ENCODE measurements at places on chromosomes 2 and 18.

DNA sequence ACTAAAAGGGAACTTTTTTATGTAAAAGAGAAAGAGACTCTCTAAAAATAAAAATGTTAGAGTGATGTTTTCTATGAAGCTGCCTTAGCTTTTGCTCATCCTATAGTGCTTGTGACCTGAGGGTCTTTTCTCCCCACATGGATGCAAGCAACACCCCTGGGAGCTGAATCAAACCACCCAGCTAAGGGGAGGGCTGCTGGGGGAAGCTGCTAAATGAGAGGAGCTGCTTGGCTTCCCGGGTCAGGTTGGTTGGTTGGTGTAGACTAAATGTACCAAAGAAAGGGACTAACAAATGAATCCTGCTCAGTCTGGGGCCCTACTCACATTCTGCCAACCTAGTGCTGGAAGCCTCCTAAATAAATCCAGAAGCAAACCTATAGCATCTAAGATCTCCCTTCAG, 35.0 kb downstream of the AFF3 start:
- DNase-seq = no peak

DNA sequence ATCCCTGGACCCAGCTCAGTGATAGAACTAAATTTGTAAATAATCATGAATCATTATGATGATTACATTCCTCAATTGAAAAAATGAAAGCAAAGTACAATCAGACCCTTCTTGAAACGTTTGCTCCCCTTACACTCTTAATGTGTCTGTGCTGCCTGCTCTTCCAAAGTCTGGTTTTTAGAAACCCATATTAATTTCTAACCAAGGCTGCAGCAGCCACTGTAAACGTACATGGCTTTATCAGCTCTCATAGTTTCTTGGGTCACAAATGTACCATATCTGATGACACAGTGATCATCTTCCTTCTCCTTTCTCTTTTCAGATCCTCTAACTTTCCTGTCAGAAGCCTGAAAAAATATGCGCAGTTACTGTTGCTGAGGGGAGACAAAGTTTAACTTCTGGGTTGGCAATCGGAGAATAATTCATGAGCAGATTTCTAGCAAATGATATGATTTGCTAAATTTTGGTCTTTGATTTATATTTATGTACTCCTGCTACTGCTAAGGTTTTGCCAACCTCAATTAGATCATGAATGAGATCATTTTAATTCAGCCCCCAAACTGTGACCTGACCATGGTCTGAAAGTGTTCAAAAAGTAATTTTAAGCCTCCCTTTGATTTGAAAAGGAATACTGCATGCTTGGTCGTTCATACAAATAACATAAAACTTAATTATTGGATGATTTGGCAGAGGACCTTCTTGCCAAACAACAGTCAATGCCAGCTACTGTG, 12.3 kb downstream of the ZEB2 start:
- DNase-seq = no peak

DNA sequence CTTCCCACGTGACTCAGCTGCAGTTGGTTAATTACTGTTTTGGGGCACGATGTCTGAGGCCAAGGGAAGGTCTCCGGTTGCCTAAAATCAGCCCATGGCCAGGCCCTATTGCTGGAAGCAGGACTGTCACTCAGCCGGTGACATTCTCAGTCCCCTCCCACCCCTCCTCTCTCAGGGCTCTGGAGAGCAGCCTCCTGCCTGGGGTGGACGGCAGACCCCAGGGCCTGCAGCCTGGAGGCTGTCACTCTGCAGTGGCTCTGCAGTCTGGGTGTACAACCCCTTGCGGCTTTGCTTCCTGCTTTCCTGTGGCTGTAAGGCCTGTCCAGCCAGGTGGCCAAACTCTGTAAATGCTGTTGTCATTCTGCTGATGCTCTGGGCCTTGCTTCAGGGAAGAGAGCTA, 32.8 kb downstream of the ZBTB7C start:
- DNase-seq = no peak

- no peak for DNase-seq
Measured at GRCh38 chr2:190626641-190627210, 22.2 kb upstream of the NAB1 start.

DNA sequence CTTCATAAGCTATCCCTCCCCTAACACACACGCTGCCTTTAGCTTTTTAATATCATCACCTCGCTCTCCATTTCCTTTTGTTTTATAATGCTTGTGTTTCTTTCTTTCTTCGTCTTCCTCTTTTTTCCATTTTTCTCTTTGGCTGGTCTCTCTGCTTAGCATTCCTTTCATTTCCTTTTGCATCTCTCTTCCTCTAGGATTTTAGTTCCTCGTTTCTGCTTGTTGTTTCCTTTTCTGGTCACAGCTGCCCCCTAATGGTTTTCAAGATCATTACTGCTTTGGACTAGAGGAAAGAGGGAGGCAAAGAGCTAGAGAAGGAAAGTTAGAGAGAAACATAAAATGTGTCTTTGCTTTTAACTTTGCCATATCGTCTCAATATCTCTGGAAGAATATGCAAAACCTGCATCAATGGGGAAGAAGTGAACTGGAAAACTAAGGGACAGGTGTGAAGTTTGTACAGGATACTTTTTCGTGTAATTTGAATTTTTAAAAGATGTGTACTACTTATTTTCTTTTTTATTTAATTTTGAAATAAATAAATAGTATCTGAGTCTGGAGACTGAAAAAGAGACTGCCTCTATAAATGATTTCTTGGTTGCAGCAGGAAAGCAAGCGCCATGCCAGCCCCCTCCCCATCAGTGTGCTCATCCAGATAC, 6.3 kb upstream of the NRP2 start:
- no peak for DNase-seq

DNA sequence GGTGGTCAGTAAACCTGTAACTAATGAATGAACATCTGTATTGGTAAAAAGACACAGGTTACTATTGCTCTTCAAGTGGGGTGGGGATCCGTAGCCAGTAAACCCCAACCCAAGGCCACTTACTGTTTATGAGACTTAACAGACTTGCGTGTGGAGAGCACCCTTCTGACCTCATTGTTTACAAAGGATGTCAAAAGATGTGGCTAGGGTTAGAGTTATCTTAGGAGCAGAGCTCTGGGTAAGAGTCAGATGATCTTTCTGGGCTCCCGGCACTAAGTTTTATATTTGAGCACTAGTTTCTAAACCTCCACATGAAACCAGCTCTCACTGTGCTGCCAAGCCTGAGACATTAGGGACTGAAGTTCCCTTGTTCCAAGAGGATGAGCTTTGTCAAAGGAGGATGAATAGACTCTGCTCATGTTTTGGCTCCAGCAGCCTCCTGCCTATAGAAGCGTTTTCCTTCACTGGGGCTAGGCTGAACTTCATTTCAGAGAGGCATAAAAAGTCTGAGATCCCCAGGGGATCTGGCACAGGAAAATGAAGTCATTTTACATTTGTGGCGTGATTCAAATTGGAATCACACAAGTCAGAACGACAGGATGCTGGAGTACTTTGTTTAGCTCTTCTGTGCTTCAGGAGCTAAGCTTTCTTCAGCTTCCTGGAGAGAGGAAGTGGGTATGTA, 403.1 kb upstream of the TRIB2 start:
- no peak for DNase-seq

- no peak for DNase-seq
Measured at GRCh38 chr2:216664593-216665034, 30.7 kb downstream of the IGFBP5 start.

DNA sequence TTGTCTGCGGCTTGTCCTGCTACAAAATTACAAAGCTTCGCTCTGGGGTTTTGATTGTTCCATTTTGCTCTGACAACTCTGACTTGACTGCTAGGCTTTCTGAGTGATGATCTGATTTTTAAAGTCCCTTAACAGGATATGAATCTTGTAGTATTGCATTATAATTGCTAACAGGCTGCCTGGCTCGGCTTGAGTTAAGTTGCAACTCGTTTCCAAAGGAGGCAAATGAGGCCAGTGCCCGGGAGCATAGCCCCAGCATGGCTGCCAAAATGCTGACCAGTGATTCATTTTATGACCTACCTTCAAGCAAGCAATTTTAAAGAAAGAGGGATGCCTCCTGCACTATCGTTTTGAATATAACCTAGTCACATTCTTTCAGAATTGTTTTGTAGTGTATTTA, 135.4 kb downstream of the COL6A3 start:
- no peak for DNase-seq

GRCh38 chr2:117980783-117981676, 32.8 kb downstream of the CCDC93 start:
- no peak for DNase-seq

DNA sequence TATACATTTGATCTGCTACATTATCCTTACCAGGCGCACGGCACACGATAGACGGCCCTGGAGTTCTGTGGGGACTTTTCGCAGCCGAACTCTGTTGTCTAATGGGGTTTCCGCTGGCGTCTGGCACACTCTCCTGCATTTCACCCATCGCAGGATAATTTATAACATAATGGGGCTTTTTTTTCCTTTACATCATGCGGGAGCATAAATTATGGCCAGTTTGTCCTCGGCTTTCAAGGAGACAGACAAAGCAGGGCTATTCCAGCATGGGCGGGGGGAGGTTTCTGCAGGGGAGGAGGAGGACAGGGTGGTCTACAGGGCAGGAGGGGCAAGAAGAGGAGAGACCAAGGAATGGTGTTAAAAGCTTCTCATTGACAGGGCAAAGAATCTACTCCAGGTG, 279.8 kb downstream of the CELF4 start:
- no peak for DNase-seq

DNA sequence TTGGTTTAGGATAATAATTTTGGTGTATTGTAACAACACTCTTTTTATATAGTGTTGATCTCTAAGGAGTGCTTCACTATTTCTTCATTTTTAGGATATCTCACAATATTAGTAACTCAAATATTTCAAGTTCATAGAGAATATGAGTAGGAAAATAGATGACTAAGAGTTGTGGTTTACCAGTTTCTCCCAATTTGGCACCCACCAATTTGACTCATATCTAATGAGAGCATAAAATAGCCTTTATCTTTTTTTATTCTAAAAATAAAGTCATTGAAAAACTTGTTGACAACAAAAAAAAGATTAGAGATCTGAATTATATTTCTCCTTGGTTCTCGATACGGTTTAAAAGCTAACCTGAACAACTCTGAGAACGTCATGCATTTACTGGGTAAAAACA, 204.0 kb downstream of the PARD3B start:
- no peak for DNase-seq

- no peak for DNase-seq
Measured at GRCh38 chr2:189095101-189095500, 84.5 kb downstream of the COL5A2 start.

DNA sequence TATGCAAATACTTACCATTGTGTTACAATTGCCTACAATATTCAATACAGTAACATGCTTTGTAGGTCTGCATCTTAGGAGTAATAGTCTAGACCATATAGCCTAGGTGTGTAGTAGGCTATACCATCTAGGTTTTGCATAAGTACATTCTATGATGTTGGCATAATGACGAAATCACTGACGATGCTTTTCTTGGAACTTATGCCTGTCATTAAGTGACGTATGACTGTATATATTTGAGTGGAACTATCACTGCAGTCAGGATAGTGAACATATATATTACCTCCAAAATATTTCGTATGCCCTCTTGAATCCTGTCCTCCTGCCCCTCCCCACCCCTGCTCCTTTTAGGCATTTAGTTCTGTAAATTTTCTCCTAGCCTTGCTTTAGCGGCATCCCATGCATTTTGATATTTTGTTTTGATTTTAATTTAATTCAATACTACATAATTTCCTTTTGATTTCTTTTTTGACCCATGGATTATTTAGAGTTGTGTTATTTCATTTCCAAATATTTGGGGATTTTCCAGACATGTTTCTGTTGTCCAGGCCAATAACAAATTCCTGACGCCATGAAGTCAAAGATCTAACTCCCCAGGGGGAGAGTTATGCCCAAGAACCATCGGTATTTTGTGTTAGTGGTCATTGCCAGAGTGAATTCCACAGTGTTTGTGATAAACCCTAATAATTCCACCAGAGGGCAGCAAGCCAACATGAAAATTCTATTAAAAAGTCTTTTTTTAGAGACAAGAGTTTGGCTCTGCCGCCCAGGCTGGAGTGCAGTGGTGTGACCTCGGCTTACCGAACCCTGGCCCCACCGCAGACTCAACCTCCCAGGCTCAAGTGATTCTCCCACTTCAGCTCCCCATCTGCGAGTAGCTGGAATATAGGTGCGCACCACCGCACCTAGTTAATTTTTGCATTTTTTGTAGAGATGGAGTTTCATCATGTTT, 24.2 kb upstream of the CASP8 start:
- no peak for DNase-seq

DNA sequence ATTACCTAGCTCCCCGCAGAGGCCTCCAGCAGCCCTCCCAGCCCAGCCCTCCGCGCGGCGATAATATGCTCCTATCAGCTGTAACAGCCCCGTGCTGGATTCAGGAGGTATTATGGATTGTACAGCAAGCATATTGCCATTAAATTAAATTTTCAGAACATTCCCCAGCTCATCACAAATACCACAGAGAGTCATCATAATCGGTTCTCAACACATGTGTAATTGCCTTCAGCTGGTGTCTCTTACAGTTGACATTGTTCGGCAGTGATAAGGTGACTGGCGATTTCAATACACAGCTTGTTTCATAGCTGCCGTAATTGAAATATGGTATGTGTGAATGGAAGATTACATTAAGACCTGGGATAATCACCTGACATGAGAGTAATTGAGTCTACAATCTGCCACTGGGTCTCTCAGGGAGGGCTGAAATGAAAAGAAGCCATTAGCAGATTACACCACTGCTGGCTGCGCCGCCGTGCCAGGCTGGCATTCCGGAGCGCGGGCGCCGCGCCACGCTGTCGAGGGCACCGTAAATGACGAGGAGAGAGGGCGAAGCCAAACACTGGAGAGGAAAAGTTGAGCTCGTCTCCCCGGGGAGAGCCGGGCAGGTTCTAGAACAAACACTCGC, 549.4 kb upstream of the SALL3 start:
- DNase-seq = no peak

- no peak for DNase-seq
Measured at GRCh38 chr2:121192576-121192975, 92.4 kb downstream of the TFCP2L1 start.

DNA sequence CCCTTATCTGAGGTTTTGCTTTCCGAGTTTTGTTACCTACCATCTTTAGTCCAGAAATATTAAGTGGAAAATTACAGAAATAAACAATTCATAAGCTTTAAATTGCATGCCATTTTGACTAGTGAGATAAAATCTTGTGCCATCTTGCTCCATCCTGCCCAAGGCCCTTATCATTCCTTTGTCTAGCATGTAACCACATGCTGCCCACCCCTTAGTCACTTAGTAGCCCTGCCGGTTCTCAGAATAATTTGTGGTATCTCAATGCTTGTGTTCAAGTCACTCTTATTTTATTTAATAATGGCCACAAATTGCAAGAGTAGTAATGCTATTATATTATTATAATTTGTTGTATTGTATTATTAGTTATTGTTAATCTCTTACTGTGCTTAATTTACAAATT, 36.8 kb upstream of the VPS54 start:
- no peak for DNase-seq

- DNase-seq = no peak
Measured at GRCh38 chr2:170500770-170501169, 214.4 kb upstream of the SP5 start.

Measured in activated CD4-positive, CD25-positive, alpha-beta regulatory T cell (primary cell).